ENCODE measurements at places on chromosomes 7 and 10.

DNA sequence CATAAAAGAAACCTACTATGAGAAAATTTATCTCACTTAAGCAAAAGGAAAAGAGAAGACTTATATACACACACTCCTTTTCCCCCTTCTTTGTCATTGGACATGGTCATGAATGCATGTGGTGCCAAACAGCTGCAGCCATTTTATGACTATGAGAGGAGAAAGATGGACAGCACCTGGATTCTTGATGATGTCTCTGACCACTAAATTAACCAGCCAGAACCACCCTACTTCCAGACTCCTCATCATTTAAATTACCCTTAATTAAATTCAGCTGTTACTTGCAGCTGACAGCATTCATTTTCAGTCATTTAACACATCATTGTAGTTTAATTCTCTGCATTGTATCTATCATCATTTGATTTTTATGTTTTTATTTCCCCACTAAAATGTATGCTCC lies 379.0 kb upstream of the HPS1 start:
- no peak for DNase-seq

DNA sequence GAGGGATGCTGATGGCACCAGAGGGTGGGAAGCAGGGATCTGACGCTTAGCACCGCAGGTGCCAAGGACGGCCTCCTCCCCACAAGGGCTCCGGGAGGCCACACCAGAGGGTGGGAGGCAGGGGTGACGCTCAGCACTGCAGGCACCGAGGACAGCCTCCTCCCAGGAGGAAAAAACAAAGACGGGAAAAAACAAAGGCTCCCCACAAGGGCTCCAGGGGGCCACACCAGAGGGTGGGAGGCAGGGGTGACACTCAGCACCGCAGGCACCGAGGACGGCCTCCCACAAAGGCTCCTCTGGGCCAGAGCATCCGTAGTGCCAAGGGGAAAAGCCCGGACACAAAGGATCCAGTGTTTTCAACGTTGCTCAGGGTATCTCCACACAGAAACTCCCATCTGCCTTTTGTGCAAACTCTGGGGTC lies 25.6 kb downstream of the DIP2C start:
- DNase-seq = no peak

DNA sequence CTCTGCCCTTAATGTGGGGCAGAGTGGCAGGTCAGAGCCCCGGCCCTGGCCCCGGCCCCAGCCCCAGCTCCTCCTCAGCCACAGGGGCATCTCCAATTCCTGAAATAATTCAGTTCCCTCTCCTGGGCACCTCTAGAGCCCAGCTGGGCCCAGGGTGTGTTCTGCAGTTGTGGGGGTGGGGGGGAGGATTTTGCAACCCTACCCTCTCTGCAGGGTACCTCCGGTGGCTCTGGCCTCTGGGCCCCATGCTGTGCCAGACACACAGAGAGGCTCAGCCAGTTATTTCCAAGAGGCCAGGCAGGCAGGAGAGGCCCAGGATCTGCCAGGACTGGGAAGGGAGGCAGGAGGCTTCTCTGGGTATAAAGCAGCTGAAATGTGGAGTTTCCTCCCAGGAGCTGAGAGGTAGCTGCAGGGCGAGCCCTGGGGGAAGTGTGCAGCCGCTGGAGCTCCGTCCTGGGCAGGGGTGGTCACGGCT lies 47.9 kb downstream of the PWWP2B start:
- no peak for DNase-seq

DNA sequence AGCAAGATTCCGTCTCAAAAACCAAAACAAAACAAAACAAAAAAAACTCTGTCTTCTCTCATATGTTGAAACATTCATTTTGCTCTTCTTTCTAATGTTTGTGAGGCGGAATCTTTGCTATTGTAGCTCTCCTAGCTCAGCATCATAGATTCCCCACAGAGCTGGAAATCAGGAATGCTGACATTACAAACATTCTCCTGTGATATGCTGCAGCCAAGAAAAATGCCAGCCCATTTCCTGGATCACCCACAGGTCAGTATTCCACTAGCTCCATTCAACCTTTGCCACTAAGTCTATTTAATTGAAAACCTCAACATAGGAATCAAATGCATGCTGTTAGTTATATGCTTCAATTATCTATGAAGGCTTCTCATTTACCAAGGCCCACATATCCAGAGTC lies 186.3 kb downstream of the IPMK start:
- no peak for DNase-seq

- DNase-seq = no peak
These were observed 76.1 kb upstream of the LYZL2 start for GRCh38 chr10:30705625-30706149.

- DNase-seq = peak; percentile 78
These were observed 91.7 kb downstream of the CFAP58 start for GRCh38 chr10:104445359-104445758.

- no peak for DNase-seq
These were observed 42.3 kb upstream of the CYCS start for GRCh38 chr7:25167262-25167843.

DNA sequence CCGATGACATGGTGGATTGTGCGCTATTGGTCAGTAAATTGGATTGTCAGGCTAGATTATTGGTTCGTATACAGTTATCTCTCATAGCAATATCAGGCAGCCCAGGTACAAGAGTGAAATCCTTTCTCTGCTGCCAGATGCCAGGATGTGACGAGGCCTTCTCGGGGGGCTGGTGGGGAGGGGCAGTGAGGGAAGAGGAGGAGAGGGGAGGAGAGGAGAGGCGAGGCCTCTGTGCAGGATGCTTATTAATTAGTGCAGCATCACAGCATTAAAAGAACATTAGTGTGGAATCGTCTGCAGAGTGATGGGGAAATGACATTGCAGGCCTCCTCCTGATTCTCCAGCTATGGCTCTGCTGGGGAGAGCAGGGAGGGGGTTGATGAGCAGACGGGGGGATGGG lies 30.5 kb upstream of the SLF2 start:
- no peak for DNase-seq

- no peak for DNase-seq
These were observed 204.1 kb upstream of the LYZL1 start for GRCh38 chr10:29084681-29085307.

GRCh38 chr10:125172694-125173093 lies 12.3 kb upstream of the CTBP2 start:
- no peak for DNase-seq

DNA sequence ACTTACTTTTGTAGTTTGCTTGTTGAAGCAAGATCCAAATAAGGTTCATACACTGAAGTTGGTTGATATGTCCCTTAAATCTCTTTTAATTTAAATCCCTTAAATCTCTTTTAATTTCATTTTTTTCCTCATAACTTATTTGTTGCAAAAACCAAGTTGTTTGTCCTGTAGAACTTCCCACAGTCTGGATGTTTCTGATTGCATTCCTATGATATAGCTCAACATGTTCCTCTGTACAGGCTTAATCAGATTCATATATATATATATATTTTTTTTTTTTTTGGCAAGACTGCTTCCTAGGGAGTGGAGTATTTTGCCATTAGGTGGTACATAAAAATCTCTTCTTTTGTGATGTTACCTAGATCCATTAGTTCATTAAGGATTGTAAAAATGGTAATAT lies 174.9 kb upstream of the MKLN1 start:
- DNase-seq = no peak

DNA sequence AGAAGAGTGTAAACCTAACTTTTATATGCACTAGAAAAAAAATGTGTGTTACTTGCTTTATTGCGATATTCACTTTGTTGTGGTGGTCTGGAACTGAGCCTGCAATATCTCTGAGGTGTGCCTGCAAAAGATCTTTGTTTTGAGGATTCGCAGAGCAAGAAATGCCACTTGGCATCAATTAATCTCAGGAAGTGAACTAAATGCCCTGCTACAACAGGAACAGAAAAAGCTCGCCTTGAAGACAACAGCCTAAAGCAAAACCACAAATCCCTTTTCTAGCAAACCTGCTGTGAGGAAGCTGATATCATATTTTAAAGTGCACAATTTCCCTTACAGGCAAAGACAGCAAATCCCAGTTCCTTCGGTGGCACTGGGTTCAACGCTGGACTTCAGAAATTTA lies 675.8 kb downstream of the KCNMA1 start:
- no peak for DNase-seq

GRCh38 chr10:119663866-119664698 lies 12.9 kb downstream of the BAG3 start:
- DNase-seq = no peak

DNA sequence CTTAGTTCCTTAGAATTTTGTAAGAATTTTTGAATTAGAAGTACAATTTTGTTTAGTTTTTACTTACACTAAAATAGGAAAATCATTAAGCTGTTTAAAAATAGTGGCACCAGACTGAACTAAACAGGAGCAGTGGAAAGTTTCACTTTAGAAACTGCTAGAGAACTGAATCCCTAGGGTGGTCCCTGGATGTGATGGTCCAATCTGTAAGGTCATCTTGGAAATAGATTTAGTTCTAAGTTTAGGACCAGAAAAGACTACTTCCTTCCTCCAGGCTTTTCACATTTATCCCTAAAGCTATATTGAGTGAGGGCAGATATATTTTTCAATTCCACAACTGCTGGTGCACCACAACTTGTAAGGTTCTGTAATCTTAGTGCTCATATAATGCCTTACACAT lies 19.0 kb downstream of the RPA3 start:
- no peak for DNase-seq

- no peak for DNase-seq
These were observed 121.4 kb upstream of the STK17A start for GRCh38 chr7:43461349-43462024.

DNA sequence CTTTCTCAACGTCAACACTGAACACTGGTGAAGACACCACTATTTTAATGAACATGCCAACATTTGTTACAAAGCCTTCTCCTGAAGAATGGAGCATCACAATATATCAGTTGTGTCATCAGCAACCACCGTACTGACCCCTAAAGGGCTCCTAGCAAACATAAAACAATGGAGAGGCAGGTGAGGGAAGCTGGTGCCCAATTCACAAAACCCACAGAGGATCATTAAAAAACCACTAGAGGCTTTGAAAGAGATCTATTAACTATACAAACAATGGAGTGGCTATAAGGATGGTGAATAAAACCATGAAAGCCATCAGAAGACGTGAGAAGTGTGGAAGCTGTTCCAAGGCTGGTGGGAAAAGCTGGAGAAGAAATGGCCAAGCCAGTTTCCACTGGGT lies 150.8 kb downstream of the FAM107B start:
- no peak for DNase-seq

GRCh38 chr10:110525349-110526260 lies 27.9 kb downstream of the DUSP5 start:
- no peak for DNase-seq

- no peak for DNase-seq
These were observed 43.6 kb downstream of the MDH2 start for GRCh38 chr7:76091506-76091905.

Data from ACHN (cell line).